ENCODE measurements at places on chromosomes 3 and 15.
A peak's percentile ranks its signal among the peaks of the same experiment; 100 is the strongest.

GRCh38 chr15:68674975-68675374 is 96.2 kb downstream of the CORO2B start:
- peaks cover 2% of the 10 kb centered on the region for H3K4me1 ChIP-seq
- peaks cover 20% of the 10 kb centered on the region for H3K27me3 ChIP-seq
- no peak overlapping the region for H3K4me3 ChIP-seq
- H3K36me3 ChIP-seq: no peaks in the 10 kb centered on the region

DNA sequence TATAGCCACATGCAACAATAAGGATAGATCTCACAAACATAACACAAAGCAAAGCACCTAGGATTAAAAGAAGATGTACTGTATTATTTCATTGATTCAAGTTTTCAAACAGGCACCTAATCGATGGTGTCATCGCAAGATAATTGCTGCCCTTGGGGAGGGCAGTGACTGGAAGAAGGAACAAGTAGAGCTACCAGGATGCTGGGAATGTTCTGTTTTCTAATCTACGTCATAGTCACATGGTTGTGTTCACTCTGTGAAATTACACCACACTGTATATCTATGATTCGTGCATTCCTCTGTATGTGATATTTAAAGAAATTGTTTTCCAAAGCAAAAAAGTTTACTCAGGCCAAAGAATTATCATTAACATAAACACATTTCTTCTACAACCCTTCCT is 236.6 kb downstream of the FGF12 start:
- peaks cover 12% of the 10 kb centered on the region for H3K27me3 ChIP-seq
- no peak overlapping the region for H3K4me3 ChIP-seq
- peaks cover 7% of the 10 kb centered on the region for H3K4me1 ChIP-seq

DNA sequence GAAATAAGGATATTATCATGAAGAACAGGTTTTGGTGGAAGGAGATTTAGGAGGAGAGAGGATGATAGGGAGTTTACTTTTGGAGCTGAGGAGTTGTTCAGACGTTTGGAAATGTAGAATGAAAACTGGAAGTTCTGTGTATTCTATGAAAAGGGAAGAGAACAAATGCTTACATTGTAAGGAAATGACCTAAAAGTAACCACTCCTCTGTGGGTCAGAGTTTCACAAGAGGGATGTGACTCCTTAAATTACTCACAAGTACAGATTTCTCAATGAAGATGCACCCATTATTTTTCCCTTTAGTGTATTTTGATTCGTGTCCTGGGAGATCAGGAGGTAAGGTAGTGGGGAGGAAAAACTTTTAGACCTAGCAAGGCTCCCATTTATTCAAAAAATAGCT is 4.0 kb downstream of the RNF13 start:
- H3K4me1 ChIP-seq: peaks cover 46% of the 10 kb centered on the region
- no peaks in the 10 kb centered on the region for H3K27me3 ChIP-seq
- H3K4me3 ChIP-seq: no peak overlapping the region
- H3K27ac ChIP-seq: no peak overlapping the region

DNA sequence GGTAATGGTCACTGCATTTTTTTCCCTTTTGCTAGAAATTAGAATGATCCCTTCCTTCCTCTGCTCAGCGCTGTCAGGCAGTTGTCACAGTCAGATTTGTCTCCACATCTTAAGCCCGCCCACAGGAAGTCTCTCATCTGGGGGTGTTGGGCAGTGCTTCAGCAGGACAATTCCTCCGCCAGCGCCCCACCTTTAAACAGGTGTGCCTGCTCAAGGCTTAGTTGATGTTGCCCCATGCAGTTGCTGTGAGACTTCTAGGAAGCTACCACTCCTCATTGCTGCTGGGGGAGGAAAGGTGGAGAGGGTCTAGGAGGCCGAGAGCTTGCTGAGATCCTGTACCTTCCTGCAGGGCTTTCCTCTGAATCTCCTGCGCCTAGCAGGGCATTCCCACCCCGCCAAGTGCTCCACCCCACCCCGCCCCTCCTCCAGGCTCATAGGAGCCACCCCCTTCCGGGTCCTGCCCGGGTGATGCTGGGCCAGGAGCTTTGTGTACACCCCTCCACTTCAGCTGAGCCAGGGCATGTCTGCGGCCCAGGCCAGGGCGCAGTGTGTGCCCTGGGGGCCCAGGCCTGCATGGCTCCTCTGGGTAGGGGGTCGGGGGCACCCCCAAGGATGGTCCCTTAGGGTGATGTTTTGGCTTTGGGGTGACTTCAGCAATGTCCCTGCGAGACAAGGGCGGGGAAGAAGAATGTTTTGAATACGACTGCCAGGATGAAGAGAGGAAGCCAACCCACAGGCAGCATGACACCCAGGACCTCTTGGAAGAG is 68.7 kb downstream of the TRAK1 start:
- peak overlapping the region; percentile 73 for H3K4me3 ChIP-seq
- peaks cover 62% of the 10 kb centered on the region for H3K4me1 ChIP-seq
- DNase-seq: peak; percentile 13

DNA sequence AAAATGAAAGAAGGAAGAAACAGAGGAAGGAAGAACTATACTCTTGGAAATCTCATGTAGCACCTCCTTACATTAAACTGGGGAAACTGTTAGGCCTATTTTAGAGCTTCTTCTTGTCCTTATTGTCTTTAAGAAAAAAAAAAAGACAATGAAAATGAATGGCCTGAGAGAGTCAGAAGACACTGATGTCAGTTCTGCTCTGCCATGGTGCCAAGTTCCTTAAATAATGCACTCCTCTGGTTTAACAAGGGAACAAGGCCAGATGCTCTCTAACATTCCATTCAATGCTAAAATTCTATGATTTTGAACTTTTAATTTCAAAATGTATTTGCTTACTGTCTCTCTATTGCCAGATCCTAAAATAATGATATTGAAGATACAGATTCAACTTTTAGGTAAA is 4.4 kb upstream of the MBNL1 start:
- peaks cover 68% of the 10 kb centered on the region for H3K4me1 ChIP-seq
- no peak for DNase-seq
- no peaks in the 10 kb centered on the region for H3K27me3 ChIP-seq
- peak overlapping the region; percentile 90 for H3K27ac ChIP-seq
- H3K4me3 ChIP-seq: peak overlapping the region; percentile 5
- H3K36me3 ChIP-seq: peaks cover 6% of the 10 kb centered on the region

DNA sequence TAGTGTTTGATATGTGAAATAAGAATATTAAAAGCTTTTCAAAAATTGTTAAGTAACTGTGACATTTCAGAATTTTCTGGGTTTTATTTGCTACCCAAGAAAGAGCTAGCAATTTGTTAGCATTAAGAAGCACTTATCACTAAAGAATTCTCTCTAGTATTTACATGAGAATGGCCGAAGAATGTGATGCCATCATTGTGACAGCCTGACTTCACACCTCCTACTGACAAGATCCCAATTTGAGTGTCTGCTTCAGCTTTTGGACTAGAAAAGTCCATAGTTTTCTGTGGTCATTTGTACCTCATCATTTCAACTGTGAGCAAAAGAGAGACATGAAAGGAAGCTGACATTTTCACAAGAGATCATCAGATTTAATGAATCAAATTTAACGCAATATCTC is 548.1 kb upstream of the AGTR1 start:
- no peak overlapping the region for H3K4me3 ChIP-seq
- no peaks in the 10 kb centered on the region for H3K36me3 ChIP-seq
- H3K27ac ChIP-seq: no peak overlapping the region
- H3K4me1 ChIP-seq: no peaks in the 10 kb centered on the region

GRCh38 chr3:153291059-153291685 is 129.1 kb downstream of the RAP2B start:
- H3K27me3 ChIP-seq: no peaks in the 10 kb centered on the region
- no peak overlapping the region for H3K27ac ChIP-seq
- H3K36me3 ChIP-seq: no peaks in the 10 kb centered on the region
- DNase-seq: no peak
- no peak overlapping the region for H3K4me3 ChIP-seq

- H3K27ac ChIP-seq: no peak overlapping the region
- DNase-seq: no peak
- H3K36me3 ChIP-seq: no peaks in the 10 kb centered on the region
- no peaks in the 10 kb centered on the region for H3K4me1 ChIP-seq
Observed at GRCh38 chr15:53009093-53009492, 219.0 kb upstream of the ONECUT1 start.

- H3K36me3 ChIP-seq: no peaks in the 10 kb centered on the region
- H3K27me3 ChIP-seq: no peaks in the 10 kb centered on the region
- DNase-seq: no peak
- H3K4me1 ChIP-seq: no peaks in the 10 kb centered on the region
Observed at GRCh38 chr3:162029736-162030135, 533.1 kb downstream of the OTOL1 start.

DNA sequence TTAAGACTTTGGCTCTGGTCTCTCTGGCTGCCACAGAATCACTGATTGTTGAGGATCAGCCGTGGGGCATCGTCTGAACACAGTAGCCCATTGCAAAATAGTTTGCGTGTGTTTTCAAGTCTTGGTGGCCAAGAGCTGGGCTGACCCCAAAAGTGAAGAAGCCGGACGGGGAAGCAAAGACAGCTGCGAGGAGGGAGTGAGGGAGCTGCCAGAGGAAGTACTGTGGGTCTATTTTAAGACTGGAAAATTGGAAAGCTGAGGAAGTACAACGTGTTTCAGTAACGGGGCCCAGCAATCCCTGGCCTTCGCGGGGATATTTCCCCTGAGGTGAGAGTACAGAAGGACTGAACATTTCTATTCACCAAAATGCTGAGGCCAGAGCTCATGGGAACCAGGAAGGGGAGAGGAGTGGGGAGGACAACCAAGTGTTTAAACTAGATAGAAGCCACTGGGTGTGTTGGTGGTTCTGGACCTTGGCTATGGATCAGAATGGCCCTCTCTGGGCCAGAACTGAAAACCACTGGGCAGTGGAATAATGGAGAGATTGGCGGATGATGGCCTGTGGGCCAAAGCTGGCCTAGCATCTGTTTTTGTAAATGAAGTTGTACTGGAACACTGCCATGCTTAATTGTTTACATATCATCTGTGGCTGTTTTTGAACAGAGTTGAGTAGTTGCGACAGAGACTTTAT is 34.1 kb upstream of the LIMD1 start:
- H3K27ac ChIP-seq: no peak overlapping the region
- H3K4me3 ChIP-seq: no peak overlapping the region
- H3K36me3 ChIP-seq: no peaks in the 10 kb centered on the region
- H3K4me1 ChIP-seq: peaks cover 16% of the 10 kb centered on the region

GRCh38 chr3:31960793-31961431 is 20.1 kb downstream of the OSBPL10 start:
- no peaks in the 10 kb centered on the region for H3K27me3 ChIP-seq
- no peak overlapping the region for H3K4me3 ChIP-seq
- no peaks in the 10 kb centered on the region for H3K36me3 ChIP-seq
- H3K4me1 ChIP-seq: peaks cover 51% of the 10 kb centered on the region
- no peak overlapping the region for H3K27ac ChIP-seq

DNA sequence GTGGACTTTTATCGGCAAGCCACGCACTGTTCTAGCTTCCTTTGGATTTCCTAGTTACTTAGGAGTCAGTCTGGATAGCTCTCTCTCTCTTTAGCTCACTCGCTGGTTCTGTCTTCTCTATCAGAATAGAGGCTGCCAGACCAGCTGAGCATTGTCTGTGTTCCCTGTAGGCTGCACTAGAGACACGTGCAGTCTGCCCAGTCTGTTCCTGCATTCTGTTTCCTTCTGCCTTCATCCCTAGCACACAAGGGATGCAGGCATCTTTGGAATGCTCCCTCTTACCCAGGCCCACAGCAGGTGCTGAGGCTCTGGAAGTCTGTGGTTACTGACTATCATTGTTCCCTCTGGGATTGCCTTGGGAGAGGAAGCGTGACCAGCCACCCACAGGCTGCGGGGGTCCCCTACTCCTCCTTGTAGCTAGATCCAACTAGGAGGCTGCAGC is 322.8 kb downstream of the ZNF621 start:
- H3K27ac ChIP-seq: no peak overlapping the region
- no peaks in the 10 kb centered on the region for H3K36me3 ChIP-seq
- peaks cover 1% of the 10 kb centered on the region for H3K27me3 ChIP-seq
- DNase-seq: no peak
- H3K4me3 ChIP-seq: no peak overlapping the region
- H3K4me1 ChIP-seq: no peaks in the 10 kb centered on the region

DNA sequence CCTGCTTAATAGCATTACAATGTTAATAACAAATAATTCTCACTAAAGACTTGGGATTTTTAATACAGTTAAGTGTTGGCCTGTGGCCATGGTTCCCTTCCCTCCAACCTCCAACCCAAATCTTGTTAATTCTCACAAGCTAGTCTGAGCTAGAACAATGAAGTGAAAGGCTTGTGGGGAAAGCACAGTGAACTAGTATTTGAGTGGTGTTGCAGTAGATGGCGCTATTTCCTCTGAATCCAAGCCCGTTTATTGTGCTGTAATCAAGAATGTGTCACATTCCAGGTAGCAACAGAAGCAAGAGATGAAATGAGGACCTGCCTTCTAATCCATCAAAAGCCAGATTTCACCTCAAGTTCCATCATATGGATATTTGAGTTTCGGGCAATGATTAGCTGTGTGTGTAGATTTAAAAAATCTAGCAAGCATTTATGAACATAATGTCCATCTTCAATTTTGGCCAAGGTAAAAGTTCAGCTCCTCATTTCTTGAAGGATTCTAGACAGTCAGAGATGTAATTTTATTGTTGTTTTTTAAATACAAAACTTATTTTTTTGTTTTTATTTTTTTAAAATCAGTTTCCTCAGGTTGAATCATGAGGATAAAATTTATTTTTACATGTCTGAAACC is 160.7 kb downstream of the SQOR start:
- peaks cover 35% of the 10 kb centered on the region for H3K27me3 ChIP-seq
- no peak for DNase-seq
- H3K4me3 ChIP-seq: no peak overlapping the region
- no peaks in the 10 kb centered on the region for H3K4me1 ChIP-seq
- no peaks in the 10 kb centered on the region for H3K36me3 ChIP-seq

GRCh38 chr3:79604681-79605080 is 163.1 kb downstream of the ROBO1 start:
- H3K4me3 ChIP-seq: no peak overlapping the region
- no peaks in the 10 kb centered on the region for H3K4me1 ChIP-seq
- no peaks in the 10 kb centered on the region for H3K27me3 ChIP-seq
- H3K36me3 ChIP-seq: peaks cover 8% of the 10 kb centered on the region
- no peak for DNase-seq

GRCh38 chr3:69433969-69434325 is 48.1 kb upstream of the FRMD4B start:
- H3K27me3 ChIP-seq: peaks cover 6% of the 10 kb centered on the region
- H3K4me1 ChIP-seq: no peaks in the 10 kb centered on the region
- no peak overlapping the region for H3K27ac ChIP-seq
- no peak overlapping the region for H3K4me3 ChIP-seq
- no peak for DNase-seq
